ENCODE measurements at places on chromosomes 5 and 9.

- DNase-seq: no peak
These were observed 50.5 kb downstream of the RALGPS1 start for GRCh38 chr9:126965077-126965476.

DNA sequence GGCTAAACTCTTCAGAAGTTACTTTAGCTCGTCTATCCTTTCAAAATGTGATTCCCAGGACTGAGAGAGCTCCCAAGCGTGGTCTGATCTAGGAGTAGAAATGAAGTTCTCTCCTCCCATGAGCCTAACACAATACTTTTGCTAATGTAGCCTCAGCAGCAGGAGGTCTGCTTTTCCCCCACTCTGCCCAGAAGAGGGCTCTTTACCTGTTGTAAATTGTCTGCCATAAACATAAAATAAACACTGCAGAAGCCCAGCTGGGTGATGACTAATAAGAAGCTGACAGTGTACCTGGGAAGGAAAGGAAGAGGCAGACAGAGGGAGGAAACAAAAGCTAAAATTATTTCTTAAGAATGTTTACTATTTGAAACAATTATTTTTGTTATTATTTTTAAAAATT lies 15.4 kb downstream of the SLC36A3 start:
- DNase-seq: peak; percentile 29

GRCh38 chr5:174504266-174504726 lies 220.1 kb upstream of the MSX2 start:
- DNase-seq: no peak

DNA sequence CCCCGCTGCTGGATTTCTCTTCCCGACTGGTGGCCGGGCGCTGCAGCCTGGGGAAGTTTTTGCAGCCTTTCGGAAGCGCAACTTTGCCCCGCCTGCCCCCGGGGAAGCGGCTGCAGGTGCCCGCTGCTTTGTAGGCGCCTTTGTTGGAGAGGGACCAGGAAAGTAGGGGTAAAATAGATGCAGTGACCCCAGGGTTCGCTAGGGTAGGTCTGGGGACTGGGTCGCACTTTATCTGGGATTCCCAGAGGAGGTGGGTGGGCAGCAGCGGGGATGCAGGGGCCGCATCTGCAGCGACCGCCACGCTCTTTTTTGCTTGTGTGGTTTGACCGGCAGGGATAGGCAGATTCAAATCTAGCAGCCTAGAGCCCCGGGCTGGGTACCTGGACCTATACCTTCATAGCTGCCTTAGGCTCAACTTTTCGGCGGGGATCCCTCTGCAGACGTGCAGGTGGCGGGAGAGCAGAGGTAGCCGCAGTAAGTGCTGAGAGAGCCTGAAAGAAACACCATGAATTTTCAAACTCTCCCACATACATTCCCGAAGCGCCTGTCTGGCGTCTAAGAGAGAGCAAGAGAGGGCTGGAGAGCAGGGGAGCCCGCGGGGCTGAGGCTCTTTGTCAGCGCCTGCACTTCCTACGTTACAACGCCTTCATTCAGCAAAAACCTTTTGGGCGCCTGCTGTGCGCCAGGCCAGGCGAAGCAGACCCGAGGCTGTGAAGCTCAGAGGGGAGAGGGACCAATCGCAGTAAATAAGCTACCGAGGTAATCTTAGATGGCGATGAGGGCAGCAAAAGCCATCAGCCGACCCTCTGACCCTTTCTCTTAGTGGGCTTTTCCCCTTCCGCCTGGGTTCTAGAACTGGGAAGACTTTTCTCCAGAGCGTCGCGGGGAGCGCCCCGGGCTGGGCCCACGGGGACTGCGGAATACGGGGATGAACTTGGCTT lies 642 bp downstream of the SV2C start:
- DNase-seq: no peak

- DNase-seq: no peak
These were observed 271.6 kb upstream of the MAP3K1 start for GRCh38 chr5:56543441-56544388.

- no peak for DNase-seq
These were observed 5.1 kb upstream of the DBH start for GRCh38 chr9:133631111-133631510.

GRCh38 chr5:56561-57290 lies 35.2 kb upstream of the PLEKHG4B start:
- peak; percentile 35 for DNase-seq

GRCh38 chr5:10730043-10730351 lies 31.0 kb downstream of the DAP start:
- DNase-seq: no peak

DNA sequence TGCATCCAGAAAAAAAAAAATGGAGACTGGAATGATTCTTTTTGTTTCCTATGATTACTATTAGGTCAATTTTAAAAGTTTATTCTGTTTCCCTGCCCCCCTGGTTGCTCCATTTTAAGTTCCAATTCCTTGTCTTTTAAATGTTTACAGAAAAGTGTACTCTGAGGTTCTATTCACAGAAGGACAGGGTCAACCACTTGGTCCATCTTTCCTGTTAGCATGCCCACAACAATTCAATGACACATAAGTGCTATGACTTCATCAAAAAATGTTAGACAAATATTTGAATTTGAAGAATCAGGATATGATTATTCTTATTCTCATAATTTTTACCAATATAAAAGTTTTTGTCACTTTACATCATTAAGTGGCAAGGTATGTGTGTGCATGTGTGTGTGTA lies 123.7 kb downstream of the PDE4D start:
- DNase-seq: no peak

DNA sequence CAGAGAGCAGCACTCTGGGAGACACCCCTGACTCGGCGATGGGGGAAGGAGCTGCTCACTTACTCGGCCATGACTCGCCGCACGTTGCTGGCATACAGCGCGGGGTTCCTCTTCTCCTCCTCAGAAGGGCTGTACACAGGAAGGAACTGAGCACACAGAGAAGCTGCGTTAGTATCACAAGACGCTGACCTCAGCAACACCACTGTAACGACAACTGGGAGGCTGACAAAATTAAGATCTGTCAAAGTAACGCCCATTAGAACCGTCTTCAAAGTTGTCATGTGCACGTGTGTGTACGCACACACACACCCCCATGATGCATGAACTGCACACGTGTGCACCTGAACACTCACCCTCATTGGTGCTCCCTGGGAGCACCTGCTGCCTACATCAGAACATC lies 32.1 kb upstream of the SLC6A3 start:
- no peak for DNase-seq

- no peak for DNase-seq
These were observed 15.0 kb downstream of the SEMA4D start for GRCh38 chr9:89482901-89483361.

GRCh38 chr5:127375124-127375523 lies 84.5 kb downstream of the MEGF10 start:
- no peak for DNase-seq

DNA sequence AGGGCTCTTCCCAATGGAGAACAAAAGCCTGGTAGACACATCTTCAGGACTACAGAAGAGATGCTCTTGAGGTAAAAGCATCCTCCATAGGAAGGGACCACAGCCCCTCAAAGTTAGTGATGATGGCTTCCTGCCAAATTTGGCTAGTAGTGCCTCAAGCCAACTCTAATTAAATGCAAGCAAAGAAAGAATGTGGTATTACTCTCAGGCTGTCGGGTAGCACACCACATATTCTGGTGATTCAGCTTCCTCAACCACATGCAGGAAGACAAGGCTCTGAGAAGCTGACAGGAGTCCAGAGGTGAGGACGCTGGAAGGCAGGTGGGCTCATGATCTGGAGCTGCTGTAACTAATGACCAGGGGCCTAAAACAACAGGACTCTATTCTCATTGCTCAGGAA lies 37.2 kb upstream of the S1PR3 start:
- DNase-seq: no peak

DNA sequence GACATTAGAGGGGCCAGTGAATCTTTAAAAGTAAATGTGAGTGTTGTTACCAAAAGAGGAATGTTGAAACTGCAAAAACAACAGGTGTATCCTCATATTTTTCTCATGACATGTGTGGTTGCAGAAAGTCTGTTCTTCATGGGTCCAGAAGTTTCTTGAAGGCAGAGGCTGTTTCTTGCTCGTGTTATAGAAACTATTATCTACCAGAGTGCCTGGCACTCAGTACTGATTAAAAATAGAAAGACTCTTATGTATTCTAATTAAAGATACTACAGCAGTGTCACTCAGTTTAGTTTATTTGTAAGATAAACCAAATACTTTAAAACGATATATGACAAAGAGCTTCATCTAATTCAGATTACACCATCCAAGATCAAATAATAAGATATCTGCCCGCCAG lies 1864.2 kb upstream of the WWC1 start:
- no peak for DNase-seq

DNA sequence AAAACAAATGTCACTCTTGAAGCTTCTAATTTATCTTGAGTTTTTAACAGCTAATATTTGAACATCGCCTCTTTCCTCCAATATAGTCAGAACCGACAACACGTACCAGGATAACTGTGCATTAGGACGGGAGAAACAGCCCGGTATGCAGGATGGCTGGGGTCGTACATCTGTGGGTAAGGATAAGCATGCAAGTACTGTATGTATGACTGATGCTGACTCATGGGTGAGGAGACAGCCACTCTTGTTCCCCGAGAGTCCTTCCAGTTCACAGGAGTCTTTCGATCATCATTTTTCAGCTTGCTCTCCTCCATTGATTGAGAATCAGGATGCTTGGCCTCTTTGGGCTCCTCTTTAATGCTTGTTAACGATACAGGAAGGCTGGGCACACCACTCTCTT lies 102.3 kb downstream of the ZNF608 start:
- no peak for DNase-seq

- no peak for DNase-seq
These were observed 30.0 kb upstream of the PCSK1 start for GRCh38 chr5:96463091-96463490.

GRCh38 chr9:107033966-107034365 lies 171.0 kb downstream of the ZNF462 start:
- no peak for DNase-seq

GRCh38 chr9:112861638-112862555 lies 28.8 kb downstream of the SLC46A2 start:
- no peak for DNase-seq

- no peak for DNase-seq
These were observed 247.4 kb downstream of the CDH9 start for GRCh38 chr5:26791021-26791420.

DNA sequence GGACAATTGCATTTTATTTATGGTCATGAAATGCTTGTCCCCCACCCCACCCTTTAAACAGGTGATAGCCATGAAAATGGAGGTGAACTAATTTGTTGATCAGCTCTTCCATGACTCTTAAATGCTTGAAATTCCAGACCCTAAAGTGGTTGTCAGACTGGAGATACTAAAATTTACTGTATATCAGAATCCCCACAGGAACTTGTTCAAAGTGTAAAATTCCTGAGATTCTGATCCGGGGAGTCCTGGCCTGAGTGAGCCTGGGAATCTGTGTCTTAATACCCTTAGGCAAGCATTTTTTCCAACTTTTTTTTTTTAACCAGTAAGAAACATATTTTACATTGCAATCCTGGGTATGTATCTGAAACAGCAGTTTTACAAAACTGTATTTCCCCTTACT lies 4.7 kb downstream of the SKP2 start:
- no peak for DNase-seq

DNA sequence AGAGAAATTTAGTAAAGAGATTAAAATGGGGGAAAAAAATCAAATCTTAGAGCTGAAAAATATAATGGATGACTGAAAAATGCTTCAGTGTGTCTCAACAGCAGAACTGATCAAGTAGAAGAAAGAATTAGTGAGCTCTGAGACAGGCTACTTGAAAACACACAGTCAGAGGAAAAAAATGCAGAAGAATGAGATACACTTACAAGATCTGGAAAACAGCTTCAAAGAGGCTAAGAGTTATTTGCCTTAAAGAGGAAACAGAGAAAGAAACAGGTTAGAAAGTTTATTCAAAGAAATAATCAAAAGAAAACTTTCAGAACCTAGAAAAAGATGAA lies 70.5 kb upstream of the OR2K2 start:
- DNase-seq: no peak

- DNase-seq: no peak
These were observed 66.8 kb downstream of the APBA1 start for GRCh38 chr9:69605406-69605805.

DNA sequence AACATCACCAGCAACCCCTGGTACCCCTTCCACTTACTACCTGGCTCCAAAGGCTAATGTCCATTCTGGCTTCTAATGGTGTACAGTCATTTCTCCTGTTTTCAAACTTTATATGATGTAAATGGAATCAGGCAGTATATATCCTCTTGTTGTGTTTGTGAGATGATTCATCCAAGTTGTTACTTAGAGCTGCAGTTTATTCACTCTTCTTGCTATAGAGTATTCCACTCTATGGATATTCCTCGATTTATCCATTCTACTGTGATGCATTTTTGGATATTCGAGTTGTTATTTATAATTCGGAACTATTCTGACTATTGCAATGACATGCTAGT lies 32.4 kb downstream of the IRF1 start:
- DNase-seq: no peak

GRCh38 chr5:43711496-43711895 lies 108.5 kb downstream of the NNT start:
- DNase-seq: no peak

DNA sequence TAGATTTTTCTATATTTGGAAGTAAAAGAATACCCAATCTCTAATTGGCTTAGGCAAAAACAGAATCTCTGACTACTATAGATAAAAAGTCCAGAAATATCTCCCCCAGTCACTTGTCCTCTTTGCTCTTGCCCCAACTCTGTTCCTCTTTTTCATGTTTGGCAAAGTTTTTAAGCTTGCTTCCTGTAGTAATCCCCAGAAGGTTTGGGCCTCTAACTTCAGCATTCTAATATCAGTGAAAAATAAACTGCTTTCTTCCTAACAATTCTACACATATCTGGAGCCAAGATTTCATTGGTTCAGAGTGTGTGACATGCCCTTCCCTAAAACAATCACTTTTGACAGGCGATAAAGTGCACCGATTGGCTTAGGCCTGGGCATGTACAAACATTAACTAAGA lies 1680.3 kb downstream of the MAT2B start:
- DNase-seq: peak; percentile 93

DNA sequence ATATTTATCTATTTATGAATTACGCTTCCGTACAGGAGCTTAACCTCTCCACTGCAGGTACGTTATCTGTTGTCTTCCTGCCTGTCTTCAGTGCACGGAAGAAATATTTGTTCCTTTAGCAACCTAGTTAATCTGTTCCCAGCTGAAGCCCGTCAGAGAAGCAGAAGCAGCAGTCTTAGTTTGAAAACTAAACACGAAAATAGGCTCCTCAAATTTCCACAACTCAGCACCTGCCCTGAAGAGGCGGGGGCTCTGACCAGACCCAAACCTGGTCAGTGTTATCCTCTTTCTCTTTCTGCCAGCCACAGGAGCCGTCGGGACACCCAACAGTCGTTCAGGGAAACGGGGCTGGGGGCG lies 462 bp downstream of the NUDCD2 start:
- DNase-seq: no peak
